Neuronal stem cell (in vitro differentiated cells): ENCODE measurements at places on chromosomes 1 and 21.

- DNase-seq = no peak
Measured at GRCh38 chr1:187909382-187909781, 1080.6 kb downstream of the PLA2G4A start.

GRCh38 chr1:97042551-97042950 lies 321.0 kb downstream of the PTBP2 start:
- no peak for DNase-seq

GRCh38 chr1:53061859-53062707 lies at the start of gene PODN:
TSS of gene PODN (plus strand) at chr1:53062213. CDS start at chr1:53069856, 7,643 bp downstream.
- DNase-seq = no peak

DNA sequence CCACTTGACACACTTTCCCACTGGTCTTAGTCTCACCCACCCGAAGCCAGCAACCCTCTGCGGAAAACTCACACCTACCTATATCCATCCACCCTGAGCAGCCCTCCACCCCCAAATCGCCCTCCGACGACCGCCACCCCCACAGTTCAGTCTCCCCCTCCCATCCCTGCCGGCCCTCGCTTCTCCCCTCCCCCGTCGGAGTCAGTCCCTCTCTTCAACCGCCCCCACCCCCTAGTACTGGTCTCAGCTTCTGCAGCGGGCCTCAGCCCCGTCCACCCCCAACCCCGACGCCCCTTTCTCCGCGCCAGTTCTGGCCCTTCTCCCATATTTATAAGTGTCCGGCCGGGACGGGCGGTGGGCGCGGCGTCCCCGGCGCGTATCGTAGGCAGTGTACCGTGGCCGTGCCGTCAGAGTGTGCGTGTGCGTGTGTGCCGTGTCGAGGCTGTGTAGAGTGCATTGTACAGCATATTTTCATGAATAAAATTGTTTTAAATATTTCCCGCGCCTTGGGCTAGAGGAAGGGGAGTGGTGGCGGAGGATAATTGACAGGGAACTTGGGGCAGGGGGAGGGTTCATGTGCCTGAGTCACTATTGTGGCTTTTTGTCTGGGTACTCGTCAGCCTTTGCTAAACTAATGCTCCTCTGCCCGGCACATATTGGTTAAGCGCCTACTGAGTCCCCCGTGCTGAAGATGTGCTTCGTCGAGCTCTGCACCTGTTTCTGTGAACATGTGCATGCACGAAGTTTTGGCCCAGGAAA lies 22.0 kb downstream of the FOXO6 start:
- DNase-seq = no peak

DNA sequence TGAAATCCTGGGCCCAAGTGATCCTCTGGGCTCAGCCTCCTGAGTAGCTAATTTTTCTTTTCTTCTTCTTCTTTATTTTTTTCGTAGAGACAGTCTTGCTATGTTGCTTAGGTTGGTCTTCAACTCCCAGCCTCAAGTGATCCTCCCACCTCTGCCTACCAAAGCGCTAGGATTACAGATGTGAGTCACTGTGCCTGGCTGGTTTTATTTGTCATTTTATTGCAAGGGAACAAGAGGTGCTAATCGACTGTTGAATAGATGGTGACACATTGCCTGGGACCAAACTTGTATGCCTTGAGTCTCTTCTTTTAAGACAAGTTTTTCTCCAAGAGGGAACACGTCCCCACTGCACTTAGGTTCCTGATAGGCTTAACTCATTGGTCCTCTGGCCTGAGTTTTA lies 20.0 kb upstream of the KLHDC8A start:
- DNase-seq = no peak

DNA sequence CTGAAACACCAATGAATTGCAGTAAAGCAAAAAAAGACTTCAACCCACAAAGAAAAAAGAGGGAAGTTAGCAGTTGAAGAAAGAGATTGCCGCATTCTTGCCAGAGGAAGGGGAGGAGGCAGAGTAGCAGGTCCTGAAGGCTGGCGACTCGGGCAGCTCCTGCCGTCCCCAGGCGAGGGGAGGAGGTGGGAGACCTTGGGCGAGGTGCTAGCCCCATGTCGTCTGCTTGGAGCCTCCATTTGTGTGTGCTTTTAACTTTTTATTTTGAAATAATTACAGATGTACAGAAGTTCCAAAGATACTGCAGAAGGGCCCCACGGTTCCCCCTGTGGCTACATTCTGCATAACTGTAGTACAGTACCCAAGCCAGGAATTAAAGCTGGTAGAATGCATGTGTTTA lies 6.7 kb downstream of the TRPM2 start:
- no peak for DNase-seq
